ENCODE measurements at places on chromosomes 7 and 10. TPM values are rescaled to one million over a fixed set of nuclear protein-coding genes. Genes with fewer than 3 reads are reported as not detected.

PAX2 gene
- total RNA-seq = 0.23 TPM

THSD7A gene
- 3.5 TPM for total RNA-seq

CDH23 gene
- not detected for total RNA-seq

ZNF117 gene
- total RNA-seq = 10.2 TPM

CDC14C gene
- total RNA-seq = 0.17 TPM

DNA sequence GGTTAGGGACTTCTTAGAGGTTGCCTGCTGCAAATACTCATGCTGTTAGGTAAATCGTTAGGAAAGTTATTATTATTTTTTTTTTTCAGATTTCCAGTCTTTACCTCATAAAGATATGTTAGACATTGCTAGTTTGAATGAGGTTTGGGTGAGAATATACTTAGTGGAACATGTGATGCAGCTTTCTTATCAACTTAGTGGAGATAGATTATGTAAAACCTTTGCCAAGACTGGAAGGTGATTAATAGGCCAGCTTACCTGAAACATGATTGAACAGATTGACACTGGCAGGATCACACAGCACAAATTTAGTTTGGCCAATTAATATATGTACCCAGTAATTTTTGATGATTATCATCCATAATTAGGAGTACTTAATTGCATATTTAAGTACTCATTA, 32.3 kb downstream of the ADD3 start:
- no peak for DNase-seq

GRCh38 chr7:128951296-128951695, 13.6 kb downstream of the IRF5 start:
- DNase-seq = no peak

DNA sequence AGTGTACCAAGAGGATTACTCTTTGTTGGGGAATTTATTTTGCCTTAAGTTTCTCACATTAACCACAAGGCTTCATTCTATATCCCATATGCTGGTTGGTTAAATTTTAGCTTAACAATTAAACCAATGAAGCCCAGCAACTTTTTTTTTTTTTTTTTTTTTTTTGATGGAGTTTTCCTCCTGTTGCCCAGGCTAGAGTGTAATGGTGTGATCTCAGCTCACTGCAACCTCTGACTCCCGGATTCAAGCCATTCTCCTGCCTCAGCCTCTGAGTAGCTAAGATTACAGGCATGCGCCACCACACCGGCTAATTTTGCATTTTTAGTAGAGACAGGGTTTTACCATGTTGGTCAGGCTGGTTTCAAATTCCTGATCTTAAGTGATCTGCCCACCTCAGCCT, 75.0 kb upstream of the MKX start:
- DNase-seq = no peak

- DNase-seq = no peak
These were observed 62.5 kb upstream of the NRP1 start for GRCh38 chr10:33396938-33397337.

DNA sequence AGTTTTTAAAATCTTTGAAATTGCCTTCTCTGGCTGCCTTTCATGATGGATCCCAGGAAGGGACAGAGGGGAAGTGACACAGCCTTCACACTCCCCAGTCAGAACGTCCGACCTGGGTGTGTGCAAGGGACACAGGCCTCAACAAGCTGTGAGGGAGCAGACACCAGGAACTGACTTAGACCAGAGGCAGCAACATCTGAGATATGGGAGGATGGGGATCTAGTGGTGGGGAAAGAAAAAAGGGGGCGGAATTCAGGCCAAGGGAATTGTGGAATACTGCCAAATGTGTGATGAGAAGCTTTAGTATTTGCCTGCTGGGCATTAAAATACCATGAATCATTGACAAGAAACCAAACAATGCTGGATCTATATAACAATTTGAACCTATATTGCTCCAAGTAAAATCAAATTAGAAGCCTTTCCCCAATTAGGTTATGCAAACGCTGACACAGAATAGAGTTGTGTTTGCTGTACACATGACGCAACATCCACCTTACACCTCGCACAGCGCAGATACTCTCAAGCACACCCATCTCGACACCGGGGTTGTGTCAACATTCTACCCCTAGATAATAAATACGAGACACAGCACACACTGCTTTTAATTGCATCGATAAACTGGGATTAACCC, 17.2 kb upstream of the MNX1 start:
- no peak for DNase-seq

GRCh38 chr7:123557016-123557397, 611 bp downstream of the NDUFA5 start:
- no peak for DNase-seq

GRCh38 chr7:28106321-28106829, 74.2 kb downstream of the JAZF1 start:
- peak; percentile 34 for DNase-seq

- DNase-seq = peak; percentile 50
These were observed 15.6 kb downstream of the LYZL1 start for GRCh38 chr10:29304264-29304994.

- no peak for DNase-seq
These were observed 13.1 kb downstream of the FXYD4 start for GRCh38 chr10:43384252-43385221.

DNA sequence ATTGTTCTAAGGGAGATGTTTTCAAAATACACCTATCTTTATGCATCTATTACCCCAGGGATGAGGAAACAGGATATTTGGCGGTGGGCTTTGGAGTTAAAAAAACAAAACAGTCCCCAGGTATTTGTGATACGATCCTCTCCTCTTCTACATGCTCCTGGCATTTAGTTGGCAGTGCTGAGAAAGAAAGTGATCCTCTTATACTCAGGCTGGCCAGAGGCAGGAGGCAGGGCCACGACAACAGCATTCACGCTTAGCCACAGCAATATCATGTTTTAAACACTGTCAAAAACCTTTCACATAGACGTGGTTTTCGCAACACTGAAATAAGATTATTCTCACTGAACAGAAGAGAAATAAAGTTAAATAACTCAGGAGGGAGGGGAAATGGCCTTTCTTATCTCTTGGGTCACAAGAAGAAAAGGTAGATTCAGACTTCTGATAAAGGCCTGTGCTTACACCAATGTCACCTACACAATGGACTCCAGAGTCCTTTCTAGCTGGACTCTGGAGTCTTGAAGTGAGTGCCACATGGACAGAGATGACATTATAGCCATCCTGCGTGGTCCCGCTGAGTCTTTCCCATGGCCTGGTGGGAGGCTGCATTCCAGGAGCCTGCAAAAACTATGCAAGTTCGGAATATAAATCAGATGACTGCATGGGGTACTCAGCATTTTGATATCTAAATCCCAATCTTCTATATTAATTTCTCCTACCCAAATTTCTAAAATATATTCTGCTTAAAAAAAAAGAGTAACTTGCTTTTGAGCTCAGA, 88.7 kb downstream of the PIP4K2A start:
- DNase-seq = peak; percentile 41

DNA sequence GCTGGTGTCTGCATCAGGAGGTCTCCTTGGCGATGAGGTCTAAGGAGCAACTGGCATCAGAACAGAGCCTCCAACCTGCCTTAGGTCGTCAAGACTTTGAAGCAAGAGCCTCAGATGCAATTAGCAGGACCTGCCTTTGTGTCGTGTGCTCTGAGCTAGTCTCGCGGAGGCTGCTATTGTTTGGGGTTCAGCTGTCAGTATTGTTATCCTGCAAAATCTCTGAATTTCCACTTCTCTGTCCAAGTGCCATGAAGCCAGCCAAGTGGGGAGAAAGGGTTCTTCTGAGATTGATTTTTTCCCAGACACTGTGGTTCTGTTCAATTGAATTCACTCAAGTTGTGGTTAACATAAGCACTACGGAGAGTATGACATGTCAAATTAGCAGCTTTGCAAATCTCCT, 78.7 kb downstream of the ADARB2 start:
- DNase-seq = no peak

DNA sequence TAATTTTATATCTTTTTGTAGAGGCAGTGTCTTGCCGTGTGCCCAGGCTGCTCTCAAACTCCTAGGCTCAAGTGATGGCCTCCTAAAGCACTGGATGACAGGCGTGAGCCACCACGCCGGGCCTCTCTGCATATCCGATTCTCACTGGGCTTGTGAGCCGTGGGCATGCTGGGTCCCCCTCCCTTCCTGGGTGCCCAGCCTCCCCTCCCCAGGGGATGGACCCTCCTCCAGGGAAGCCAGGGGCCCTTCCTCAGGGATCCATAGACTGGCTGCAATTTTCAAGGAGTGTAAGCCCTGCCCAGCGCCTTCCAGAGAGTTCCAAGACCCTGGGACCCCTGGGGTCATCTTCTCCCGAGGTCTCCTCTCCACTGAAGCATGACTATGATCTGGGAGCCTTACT, 23.7 kb upstream of the ELFN1 start:
- no peak for DNase-seq

GRCh38 chr7:155202106-155202871, 95.4 kb upstream of the INSIG1 start:
- DNase-seq = no peak

GRCh38 chr10:11143242-11143641, 125.6 kb downstream of the CELF2 start:
- no peak for DNase-seq

DNA sequence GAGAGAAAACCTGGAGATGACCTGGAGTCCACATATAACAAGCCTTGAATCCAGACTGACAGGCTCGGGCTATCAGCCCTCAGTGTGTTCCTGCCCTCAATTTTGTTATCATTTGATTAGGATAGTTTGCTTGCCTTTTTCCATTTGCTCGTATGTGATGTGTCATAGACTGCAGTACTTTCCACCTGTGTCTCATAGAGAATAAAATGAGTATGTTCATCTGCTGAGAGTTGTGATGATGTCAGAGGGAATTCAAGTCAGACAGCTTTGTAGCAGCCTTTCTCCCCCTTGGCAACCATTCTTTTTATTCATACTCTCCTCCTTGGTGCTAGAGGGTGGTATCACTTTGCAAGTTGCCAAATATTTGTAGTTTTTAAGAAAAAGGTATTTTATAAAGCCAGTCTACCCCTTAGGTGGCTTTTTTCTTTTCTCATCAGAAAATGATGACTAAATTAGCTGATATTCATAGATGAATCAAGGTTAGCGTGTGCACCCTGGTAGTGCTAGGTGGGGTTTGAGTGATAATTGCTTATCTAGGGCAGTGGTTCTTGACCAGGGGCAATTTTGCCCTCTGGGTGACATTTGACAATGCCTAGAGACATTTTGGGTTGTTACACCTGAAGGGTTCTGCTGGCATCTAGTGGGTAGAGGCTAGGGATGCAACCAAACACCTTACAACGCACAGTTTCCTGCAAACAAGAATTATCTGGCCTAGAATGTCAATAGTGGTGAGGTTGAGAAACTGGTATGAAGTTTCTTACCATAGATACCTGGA, 5.4 kb downstream of the SGPL1 start:
- DNase-seq = no peak

DNA sequence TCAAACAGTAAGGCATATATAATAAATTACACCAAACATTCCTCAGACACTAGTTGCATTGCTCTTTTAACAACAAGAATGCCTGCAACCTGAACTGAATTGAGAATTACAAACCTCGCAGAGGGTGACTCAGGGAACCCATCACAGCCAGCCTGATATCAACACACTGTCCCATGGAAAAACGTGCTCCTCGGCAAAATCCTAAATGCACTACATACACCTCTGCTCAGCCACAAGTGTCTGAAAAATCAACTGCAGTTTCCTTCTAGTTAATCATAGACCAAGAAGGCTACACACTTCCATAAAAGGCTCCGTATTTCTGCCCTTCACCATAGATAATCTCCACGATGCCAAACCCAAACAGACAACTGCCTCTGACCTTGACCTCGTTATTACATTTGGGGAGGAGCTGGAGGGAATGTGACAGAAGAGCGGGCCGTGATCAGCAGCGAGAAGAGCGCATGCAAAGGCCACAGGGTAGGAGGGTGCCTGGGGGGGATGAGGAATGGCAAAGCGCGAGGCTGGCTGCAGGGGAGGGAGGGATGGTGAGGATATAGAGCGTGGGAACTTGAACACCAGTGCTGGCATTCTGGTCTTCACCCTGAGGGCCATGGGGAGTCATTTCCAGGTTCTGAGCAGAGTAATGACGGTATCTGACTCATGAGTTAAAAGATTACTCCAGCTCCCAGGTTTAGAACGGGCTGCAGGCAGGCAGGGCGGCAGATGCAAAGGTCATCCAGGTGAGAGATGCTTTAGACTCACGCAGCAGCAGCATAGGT, 201.9 kb upstream of the FRMD4A start:
- DNase-seq = peak; percentile 22
